ENCODE measurements at places on chromosomes 6 and 20.

DNA sequence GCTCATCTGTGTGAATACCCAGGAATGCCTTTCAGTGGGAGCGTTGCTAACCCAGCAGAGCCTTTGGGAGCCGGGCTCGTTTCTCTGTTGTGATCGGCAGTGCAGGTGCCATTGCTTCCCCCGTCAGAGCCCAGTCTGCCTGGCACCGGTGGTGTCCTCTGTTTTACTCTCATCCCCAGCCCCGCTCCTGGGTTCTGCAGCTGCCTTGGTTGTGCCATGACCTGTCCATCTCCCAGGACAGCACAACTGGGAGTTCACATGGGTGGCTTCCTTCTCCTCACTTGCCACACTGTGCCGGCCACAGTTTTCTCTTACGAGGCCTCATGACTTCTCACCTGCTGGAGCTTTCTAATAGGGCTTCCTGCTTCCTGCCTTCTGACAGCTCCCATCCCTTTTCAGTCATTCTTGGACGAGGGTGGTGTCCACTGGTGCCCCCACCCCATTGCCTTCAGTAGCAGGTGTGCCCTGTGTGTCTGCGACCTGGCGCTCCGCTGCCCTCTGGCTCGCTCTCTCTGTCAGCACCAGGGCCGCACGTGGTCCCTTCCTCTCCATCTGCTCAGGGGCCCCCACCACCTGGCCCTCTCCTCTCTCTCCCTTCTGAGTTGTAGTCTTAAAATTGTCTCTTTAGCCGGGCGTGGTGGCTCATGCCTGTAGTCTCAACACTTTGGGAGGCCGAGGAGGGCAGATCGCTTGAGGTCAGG is 110.9 kb downstream of the RPP40 start:
- no peak for DNase-seq

- no peak for DNase-seq
Observed at GRCh38 chr6:73983367-73983766, 287.4 kb downstream of the CD109 start.

- DNase-seq: no peak
Observed at GRCh38 chr6:22716721-22717120, 147.4 kb downstream of the HDGFL1 start.

DNA sequence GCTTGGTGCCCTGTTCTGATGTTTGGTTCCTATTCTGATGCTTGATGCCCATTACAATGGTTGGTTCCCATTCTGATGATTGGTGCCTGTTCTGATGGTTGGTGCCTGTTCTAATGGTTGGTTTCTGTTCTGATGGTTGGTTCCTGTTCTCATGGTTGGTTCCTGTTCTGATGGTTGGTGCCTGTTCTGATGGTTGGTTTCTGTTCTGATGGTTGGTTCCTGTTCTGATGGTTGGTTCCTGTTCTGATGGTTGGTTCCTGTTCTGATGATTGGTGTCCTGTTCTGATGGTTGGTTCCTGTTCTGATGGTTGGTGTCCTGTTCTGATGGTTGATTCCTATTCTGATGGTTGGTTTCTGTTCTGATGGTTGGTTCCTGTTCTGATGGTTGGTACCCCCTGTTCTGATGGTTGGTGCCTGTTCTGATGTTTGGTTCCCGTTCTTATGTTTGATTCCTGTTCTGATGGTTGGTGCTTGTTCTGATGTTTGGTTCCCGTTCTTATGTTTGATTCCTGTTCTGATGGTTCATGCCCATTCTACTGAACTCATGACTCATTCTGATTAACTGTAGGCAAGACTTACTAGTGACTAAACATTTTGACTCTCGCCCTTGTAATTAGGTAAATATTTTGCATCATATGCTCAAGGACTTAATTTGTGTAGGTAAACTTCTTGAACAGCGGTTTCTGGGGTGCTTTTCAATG is 146.2 kb downstream of the DLL1 start:
- no peak for DNase-seq

GRCh38 chr20:52738081-52738480 is 234.1 kb upstream of the TSHZ2 start:
- DNase-seq: no peak

GRCh38 chr20:41783423-41784208 is 165.4 kb upstream of the CHD6 start:
- no peak for DNase-seq

GRCh38 chr6:144248003-144248402 is 37.1 kb upstream of the UTRN start:
- DNase-seq: no peak
